ENCODE measurements at places on chromosomes 11 and 22.

DNA sequence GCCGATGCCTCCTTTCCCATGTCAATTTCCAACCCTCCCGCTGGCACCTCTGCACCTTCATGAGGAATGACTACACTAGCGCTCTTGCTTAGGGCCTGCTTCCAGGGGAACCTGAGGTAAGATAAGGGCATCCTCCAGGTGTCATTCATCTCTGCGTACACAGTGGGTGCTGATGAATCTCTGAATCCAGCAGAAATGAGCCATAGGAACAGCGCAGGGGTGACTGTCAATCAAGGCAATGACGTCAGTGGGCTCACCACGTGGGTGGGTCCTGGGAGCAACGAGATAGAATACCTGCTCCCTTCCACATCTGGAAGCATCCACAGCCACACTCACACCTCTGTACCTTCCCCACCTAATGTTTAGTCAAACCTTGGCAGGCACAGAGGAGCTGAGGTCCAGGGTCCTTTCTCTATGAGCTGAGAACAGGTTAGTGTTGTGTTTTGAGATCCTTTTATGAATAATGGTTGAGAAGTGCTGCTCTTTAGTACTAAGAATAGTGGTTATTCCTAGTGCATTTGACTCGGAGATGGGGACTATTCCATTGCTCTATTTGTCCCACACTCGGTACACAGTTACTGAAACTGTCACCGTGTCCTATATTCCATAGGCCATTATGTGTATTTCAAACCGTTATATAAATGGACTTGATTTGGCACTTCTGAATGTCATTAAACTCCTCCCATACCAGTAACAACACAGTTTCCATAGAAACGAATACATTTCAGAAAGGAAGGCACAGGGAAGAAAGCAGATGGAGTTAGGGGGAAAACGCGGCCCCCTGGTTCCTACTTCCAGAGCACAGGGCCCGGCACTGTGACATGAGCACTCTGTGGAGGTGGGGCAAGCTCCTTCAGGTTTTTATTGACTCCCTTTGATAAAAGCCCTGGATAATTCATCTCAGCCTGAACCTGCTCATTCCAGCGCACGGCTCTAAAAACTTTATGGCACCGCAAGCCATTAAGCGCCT lies 193.4 kb downstream of the ST3GAL4 start:
- no peak for DNase-seq

DNA sequence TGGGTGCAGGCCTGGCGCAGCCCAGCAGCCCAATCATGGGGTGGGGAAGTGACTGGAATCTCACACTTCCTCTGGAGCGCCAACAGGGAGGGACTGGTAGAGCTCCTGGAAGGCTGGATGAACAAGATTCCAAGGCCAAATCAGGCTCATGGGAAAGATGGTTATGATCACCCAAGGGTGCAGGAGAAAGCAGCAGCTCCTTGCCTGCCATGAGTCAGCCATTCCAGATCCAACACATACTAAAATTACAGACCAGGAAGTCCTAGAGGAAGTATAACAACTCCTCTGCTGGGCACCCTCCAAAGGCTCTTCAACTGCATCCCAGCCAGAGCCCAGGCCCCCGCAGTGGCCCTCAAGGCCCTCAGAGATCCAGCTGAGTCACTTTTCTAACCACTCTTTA lies 427.3 kb downstream of the TENM4 start:
- no peak for DNase-seq

- DNase-seq = no peak
Observed at GRCh38 chr11:119091966-119092879, 7.5 kb downstream of the HMBS start.

DNA sequence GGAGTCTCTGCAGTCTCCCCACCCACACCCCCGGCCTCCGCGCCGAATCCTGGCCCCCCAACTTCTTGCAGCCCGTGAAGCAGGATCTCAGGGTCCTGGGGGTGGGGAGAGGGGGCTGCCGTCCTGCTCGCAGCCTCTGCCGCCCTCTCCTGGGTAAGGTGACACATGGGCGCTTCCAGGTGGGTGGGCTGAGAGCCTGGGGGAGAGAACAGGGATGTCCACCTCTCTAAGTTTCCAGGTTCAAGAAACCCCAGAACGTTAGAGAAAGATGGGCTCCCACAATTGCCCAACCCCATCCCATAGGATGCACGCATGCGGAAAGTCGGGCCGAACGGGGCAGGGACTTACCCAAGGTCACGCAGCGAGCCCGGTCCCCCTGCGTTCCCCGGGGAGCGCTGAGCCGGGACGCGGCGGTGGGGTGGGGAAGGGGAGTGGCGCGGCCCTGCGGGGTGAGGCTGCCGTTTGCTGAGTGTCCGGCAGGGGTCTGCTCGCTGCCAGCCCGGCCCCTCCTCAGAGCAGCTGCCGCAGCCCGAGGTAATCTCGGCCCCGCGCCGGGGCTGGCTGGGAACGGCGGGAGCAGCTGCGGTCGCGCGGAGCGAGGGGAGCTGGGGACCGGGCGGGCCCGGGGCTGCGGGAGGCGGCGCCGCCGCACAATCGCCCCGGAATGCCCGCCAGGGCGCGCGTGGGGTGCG lies 705 bp upstream of the CAPN1 start:
- DNase-seq = peak; percentile 86

- DNase-seq = no peak
Observed at GRCh38 chr22:19622061-19622441, 92.3 kb upstream of the SEPTIN5 start.

All from AG20443 (cell line).